ENCODE measurements at places on chromosomes 5 and 9.

- DNase-seq: no peak
Measured at GRCh38 chr9:130912932-130913598, 16.5 kb upstream of the QRFP start.

GRCh38 chr9:90943341-90943740 lies 141.7 kb downstream of the SYK start:
- no peak for DNase-seq

GRCh38 chr9:133894377-133895321 lies 97.5 kb downstream of the VAV2 start:
- no peak for DNase-seq

- DNase-seq: no peak
Measured at GRCh38 chr5:4921929-4922328, 218.2 kb upstream of the ADAMTS16 start.

- peak; percentile 85 for DNase-seq
Measured at GRCh38 chr5:73296772-73297171, 123.8 kb downstream of the TMEM174 start.

DNA sequence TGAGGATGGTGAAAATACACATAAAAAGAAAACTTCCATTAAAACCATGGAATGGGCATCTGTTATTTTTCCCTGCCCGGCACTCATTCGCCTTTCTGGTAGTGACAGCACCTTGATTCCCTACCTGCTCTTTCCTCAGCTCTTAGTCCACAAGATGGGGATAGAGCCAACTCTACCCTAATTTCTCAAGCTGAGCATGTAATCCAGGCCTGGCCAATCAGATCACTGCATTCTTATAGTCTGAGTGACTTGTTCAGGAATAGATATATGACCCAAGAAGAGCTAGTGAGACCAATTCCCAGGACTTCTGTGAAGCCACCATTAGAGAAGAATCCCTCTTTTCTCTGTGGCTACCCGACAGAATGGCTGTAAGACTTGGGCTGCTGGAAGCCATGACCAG lies 58.1 kb downstream of the TSSK1B start:
- DNase-seq: no peak

DNA sequence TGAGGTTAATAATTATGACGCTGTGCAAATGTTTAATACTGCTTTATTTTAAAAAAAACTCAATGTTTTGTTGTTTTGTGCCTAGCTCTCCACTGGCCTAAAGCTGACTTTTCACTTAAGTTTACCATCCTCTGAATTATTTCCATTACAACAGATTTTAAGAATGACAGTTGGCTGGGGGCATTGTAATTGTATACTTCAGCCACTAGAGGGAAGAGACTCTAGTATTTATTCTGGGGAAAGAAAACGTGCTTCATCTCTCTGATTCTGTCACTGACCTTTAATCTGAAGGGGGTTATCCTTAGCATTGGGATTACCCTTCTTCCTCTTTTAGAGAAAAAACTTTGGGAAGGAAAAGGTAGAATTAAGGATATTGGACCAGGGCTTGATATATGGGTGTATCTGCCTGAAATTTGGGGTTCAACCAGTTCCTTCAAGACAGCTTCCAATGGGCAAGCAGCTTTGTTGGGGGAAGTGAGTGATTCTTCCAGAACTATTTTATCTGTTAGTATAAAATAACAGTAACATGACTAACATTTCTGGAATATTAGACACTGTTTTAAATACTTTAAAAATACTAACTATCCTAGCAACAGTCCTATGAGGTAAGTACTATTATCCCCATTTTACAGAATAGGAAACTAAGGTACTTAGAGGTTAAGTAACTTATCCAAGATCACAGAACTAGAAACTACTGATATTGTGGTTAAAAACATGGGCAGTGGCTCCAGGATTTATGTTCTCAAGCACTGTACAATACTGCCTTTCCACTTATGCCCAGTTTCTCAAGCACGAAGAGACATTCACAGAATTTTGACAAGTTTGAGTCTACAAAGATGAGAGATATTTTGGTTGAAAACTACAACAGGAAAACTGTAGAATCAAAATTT lies 208.4 kb downstream of the CD180 start:
- DNase-seq: peak; percentile 53

DNA sequence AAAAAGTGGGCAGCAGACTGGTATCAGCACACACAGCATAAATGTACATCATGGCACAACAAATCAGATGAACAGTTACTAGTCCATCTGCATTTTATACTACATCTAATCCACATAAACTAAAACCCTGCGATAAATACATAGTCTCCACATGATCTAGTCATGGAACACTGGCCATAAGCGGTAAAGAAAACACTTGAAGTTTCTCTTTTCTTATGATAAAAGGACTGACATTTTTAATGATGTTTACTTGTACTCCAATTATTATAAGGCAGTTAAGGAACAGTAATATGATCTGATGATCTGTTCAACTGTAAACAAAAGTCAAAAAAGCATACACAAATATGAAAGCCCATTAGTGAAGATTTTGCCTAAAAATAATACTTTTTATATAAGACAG lies 112.5 kb downstream of the MPDZ start:
- no peak for DNase-seq

- DNase-seq: no peak
Measured at GRCh38 chr5:135075621-135076020, 41.6 kb upstream of the PITX1 start.

DNA sequence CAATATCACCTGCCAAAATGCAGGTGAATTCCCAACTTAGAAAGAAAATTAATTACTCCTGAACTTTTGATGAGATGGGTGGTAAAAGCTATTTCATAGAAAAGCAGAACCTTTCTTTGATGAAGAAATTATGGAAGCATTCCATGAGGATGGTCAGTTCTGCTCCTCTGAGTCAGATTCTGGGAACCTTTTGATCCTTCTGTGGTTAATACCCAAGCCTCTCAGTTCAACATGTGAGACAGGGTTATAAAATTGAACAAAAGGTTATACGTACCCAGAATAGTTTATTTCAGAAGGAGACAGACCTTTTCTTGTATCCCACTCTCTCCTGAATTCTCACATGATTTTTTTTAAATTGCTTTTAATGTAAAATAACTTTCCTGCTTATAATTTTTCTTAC lies 767.6 kb upstream of the ADAMTS16 start:
- DNase-seq: no peak

DNA sequence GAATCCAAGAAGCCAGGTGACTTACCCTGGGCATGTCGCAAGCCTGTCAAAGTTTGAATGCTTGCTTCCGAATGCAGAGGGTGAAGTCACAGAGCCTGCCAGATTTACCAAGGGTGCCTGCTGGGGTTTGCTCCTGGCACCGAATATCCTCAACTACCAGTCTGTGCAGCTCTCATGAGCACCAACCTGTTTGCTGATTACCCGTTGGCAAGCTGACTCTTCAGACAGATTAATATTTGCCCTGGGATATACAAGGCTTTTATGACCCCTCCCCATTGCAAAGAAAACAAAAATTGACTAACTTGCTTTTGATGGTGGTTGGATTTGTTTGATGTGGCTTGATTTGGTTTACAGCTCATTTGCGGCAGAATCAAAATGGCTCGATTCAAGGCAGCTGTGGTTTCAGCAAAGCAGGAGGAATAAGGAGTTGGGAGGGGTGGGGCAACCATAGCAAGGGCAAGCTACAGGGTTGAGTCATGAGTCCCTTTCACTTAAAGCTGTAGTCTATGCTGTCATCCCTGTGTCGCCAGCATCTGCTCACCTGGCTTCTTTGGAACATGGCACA lies 82.3 kb upstream of the AGXT2 start:
- DNase-seq: no peak

- no peak for DNase-seq
Measured at GRCh38 chr9:125370786-125371185, 109.2 kb downstream of the GAPVD1 start.

DNA sequence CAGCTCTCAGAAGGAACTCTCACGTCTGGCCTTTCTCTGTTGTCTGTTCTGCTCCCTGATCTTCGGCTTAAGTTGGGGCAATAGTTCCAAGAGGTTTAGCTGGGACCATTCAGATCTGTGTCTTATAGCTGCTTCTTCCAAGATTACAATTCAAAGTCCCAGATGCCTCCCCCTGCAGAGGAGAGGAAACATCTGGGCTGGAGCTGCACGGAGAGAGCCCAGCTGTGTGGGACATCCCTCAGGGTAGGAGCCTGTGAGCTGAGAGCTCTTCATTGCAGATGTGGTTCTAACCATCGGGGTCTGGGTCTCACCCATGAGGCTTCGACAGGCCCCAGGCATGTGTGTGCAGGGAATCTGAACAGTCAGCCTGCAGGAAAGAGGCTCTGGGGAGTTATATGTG lies 9.0 kb upstream of the PHF19 start:
- DNase-seq: no peak

DNA sequence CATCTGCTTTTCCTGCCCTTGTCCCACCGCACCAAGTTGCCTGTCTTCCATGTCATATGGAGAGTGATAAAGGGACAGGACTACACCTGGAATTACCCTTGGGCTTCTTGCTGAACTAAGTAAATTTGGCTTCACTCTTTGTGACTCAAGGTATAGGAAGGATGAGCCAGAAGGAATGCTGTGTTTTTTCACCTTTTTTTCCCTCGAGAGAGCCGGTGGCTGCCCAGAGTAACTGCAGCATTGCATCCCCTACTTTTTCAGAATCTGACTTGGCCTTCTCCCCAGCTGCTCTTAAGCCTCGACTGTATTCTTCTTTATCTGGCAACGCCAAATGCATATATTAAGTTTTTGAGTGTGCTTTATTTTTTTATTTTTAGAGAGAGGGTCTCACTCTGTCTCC lies 38.4 kb downstream of the RCL1 start:
- DNase-seq: no peak

DNA sequence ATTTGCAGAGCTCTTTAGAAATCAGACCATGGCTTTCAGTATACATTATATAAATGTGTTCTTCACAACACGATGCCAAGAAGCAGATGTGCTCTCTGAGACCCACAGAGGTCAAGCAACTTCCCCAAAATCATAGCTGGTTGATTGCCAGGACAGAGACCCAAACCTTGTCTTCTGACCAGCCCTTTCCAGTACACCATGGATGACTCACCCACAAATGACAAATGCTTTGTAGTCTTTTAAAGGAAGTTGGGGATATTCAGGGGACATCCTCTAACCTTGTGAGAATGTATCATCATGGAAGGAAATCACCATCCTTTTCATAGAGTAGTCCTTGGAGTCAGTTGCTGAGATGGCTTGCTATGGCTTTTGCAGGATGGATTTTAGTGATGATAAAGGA lies 30.1 kb downstream of the ZNF462 start:
- no peak for DNase-seq

- DNase-seq: no peak
Measured at GRCh38 chr9:97599314-97599846, 33.8 kb downstream of the TSTD2 start.

- DNase-seq: no peak
Measured at GRCh38 chr5:99030906-99031440, 102.2 kb upstream of the CHD1 start.

GRCh38 chr5:64864171-64864570 lies 95.4 kb downstream of the CWC27 start:
- DNase-seq: no peak

- no peak for DNase-seq
Measured at GRCh38 chr5:80782626-80783025, 127.8 kb upstream of the DHFR start.

DNA sequence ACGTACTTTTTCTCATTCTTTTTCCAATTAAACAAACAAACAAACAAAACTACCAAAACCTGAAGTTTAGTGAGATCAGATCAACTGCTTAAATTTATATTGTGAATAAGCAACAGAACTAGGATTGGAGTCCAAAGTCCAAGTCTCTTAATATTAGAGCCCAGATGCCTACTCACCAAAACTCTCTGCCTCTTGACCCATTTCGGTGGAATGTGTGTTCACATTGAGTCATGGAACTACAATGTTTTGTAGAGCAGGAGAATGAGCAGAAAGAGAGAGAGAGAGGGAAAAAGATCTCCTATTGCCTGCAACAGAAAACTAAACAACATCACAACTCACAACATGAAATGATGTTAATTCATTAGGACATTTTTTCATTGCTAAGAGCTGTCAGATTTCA lies 751.1 kb downstream of the TLR4 start:
- no peak for DNase-seq

- DNase-seq: no peak
Measured at GRCh38 chr5:134608555-134608954, 24.1 kb downstream of the SAR1B start.

GRCh38 chr5:75053304-75054133 lies 1.2 kb upstream of the GCNT4 start:
- DNase-seq: peak; percentile 53

DNA sequence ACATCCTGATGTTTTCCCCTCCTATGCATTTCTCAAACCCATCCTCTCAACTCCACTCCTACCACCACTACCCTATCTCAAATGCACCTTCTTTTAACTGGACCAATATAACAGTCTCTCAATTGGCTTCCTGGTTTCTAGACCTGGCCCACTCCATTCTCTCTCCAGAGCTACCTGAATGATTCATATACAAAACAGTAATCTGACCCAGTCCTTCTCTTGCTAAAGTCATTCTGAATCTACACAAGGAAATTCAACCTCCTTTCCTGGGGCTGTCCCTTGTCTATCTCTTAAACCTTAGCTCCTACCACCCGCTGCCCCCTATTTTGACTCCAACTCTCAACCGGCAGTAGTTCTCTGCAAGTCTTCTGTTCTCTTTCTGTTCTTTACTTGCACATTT lies 97.2 kb downstream of the PCSK1 start:
- DNase-seq: no peak

- no peak for DNase-seq
Measured at GRCh38 chr9:92807757-92808725, 43.4 kb upstream of the BICD2 start.

- no peak for DNase-seq
Measured at GRCh38 chr5:1893754-1894153, 11.0 kb upstream of the IRX4 start.

DNA sequence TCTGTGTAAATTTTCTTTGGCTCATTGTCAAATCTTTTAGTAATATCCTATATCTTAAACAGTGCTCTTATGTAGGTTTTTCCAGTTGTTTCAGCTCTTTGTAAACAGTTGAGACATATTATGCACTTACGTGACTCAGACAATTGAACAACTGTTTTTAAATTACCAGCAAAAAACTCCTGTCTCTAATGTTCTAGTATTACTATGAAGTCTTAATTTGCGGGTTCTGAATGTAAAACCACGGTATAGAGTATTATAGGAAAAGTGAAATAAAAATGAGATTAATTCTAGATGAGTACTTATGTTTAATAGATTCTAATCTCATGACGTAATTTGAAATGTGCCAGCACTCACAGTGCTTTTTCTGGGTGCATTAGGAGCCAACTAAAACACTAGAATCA lies 136.0 kb downstream of the GDNF start:
- no peak for DNase-seq
